ENCODE measurements at places on chromosomes 1 and 21.

DNA sequence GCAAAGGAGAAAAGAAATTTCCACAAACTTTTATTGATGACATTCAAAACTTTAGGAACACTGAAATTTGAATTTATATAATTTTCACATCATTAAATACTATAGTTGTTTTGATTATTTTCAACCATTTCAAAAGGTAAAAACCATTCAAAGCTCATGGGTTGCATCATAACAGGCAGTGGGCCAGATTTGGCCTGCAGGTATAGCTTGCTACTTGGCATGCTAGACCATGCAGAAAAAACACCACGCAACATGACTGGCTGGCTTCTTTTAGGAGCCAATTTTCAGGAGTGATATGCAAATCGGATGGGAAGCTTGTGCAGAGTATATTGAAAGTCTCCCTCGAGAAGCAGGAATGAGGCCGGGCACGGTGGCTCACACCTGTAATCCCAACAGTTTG lies 144.8 kb downstream of the GLUL start:
- DNase-seq, result no peak

DNA sequence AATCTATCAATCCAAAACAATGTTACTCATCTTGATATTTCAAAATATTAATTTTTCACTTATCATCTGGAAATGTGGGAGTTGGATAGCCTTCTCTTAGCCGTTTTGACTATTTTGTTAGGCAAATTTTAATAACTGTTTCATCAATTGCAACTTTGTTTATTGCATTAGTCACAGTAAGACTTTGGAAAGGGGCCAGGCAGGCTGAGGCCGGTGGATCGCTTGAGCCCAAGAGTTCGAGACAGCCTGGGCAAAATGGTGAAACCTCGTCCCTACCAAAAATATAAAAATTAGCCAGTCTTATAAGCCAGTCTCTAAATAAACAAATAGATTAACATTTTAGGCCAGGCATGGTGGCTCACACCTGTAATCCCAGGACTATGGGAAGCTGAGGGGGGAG lies 113.0 kb upstream of the NR5A2 start:
- DNase-seq, result no peak

GRCh38 chr1:235113183-235113917 lies 15.3 kb downstream of the TOMM20 start:
- DNase-seq, result peak; percentile 33

DNA sequence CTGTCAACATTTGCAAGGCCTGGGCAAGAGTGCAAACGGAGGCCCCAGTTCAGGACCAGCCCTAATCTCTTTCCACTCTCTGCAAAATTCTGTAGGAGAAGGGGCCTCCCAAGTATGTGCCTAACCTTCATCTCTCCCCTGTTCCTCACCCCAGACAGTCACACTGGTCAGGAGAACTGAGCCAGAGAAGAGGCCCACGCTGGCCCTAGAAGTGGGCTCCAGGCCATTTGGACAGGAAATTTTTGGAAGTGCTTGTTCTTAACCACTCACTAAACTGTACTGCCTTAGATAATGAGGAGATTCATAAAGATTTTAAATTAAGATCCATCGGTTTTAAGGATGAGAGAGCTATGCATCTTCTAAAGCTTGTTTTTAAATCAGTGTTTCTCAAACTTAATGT lies 129.7 kb upstream of the ADGRL2 start:
- no peak for DNase-seq

DNA sequence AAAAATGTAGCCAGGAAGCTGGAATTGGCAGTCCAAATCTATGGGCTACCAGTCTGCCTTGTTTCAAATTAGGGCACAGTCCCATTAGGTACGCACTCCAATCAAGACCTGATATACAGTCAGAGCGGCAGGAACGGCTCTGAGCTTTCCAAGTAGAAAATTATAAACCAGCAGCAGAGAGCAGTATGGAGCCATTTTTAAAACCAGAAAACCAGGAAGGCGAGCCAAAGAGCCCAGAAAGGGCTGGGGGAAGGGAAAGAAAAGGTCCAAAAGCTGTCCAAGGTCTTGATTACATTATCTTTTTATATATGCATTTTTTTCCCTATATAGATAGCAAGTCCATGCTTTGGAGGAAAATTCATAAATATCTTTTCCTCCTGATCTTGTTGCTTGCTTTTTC lies 719.0 kb downstream of the RWDD3 start:
- peak; percentile 59 for DNase-seq

GRCh38 chr21:38538353-38538752 lies 40.1 kb upstream of the ERG start:
- DNase-seq, result no peak

GRCh38 chr1:203280061-203280460 lies 25.3 kb upstream of the BTG2 start:
- DNase-seq, result peak; percentile 7

DNA sequence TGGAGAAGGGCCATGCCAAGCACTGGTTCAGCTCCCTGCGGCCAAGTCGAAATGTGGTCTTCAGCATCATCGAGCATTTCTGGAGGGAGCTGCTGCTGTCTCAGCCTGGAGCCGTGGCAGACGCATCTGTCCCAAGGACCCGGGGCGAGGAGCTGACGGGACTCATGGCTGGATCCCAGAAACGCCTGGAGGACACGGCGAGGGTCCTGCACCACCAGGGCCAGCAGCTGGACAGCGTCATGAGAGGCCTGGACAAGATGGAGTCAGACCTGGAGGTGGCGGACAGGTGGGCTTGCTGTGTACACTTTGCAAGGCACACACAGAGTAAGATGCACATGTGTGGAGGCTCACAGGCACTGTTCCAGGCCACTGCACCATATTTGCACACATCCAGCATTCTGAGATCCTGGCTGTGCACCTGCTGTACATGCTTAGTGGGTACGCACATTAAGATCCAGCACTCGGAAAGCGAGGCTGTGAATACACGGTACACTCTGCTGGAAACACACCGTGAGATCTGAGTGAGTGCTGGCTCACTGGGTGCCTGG lies 12.8 kb downstream of the SNAP47 start:
- DNase-seq, result no peak

GRCh38 chr1:109901141-109901523 lies 9.5 kb upstream of the CSF1 start:
- no peak for DNase-seq

DNA sequence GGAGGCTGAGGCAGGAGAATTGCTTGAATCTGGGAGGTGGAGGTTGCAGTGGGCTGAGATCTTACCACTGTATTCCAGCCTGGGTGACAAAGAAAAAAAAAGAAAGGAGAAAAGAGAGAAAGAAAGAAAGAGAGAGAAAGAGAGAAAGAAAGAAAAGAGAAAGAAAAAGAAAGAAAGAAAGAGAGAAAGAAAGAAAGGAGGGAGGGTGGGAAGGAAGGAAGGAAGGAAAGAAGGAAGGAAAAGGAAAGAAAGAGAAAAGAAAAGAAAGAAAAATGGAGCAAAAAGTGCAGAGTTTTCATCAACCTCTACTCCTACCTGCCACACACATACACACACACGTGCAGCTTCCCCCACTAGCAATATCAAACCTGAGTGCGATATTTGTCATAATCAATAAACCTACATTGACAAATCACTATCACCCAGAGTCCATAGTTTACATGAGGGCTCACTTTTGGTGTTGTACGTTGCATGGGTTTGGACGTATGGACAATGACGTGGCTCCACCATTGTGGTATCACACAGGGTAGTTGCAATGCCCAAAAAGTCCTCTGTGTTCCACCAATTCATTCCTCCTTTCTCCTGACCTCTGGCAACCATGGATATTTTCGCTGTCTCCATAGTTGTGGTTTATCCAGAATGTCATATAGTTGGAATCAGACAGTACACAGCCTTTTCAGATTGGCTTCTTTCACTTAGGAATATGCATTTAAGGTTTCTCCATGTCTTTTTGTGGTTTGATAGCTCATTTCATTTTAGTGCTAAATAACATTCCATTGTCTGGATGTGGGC lies 36.5 kb downstream of the EVA1C start:
- no peak for DNase-seq

GRCh38 chr1:200115532-200115931 lies 88.0 kb downstream of the NR5A2 start:
- no peak for DNase-seq

DNA sequence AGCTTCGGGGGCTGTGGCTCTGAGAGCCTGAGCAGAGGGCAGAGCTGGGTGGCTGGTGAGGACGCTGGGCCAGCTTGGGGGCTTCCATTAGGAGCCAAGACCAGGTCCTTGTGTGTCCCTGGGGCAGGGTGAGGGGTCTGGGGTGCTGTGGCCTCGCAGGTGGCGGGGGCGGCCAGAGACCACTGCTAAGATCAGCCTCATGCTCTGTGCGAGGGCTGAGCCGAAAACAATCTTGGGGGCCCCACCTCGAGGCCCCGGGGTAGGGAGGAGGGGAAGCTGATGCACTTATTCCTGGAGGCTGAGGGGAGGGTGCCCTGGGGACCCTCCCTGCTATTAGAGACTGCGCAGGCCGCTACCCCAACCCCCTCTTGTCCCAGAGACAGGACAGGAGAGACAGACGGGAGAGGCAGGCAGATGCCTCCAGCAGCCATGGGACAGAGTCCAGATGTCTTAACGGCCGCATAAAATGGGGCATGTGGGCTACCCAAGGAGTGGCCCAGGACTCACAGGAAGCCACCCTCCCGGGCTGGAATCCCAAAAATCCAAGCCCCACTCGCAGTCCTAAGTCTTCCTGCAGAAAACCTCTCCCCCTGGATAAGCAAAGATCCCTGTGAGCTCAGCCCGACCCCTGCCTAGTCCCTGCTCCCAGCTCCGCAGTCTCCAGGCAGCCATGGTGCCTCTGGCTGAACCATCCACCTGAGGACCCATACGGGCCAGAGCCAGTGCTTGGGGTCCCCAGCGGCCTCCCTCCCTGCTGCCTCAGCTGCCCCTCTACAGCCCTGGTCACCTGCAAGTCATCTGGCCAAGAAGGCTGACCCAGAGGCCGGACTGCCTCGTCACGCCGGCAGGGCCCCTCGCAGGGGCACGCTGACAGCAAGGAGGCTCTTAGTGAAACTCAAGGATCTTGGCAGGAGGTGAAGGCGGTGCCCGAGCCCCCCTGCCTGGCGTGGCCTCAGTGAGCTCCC lies 43.6 kb upstream of the COL18A1 start:
- DNase-seq, result peak; percentile 78

DNA sequence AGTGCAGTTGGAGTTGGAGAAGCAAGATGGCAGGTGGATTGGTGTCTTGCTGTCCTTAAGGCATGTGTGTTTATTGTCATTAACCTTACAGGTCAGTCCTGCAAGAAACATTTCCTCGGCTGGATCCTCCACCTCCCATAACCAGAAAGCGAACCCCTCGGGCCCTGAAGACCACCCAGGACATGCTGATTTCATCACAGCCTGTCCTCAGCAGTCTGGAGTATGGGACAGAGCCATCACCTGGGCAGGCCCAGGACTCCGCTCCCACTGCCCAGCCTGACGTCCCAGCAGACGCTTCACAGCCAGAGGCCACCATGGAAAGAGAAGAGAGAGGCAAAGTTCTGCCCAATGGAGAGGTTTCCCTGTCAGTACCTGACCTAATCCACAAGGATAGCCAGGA lies 1.6 kb downstream of the C1orf226 start:
- peak; percentile 26 for DNase-seq

GRCh38 chr1:225471453-225472301 lies 43.8 kb upstream of the LBR start:
- DNase-seq, result peak; percentile 41

DNA sequence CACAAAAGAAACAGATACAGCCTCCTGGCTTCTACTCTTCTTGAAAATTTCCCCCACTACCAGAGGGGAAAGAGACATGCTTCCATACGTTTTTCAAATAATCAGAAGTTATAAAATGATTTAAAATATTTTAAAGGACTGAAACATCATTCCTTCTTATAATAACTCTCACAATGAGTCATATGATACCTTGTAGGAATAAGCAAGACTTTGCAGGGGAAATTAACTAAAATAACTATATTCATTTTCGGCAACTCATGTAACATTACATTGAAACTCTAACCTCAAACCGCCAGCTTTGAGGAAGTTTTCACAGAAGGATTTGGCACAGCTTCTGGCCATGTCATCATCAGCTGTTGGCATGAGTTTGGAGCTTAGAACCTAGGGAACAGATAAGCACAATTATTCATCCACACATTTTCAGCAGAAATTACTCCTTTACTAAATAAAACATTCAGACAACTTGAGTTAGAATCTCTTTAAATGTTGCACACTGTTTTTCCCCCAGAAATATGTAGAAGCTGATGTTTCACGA lies 85.9 kb downstream of the USP24 start:
- no peak for DNase-seq

- DNase-seq, result peak; percentile 97
These were observed at the start of gene ELF3 for GRCh38 chr1:202010180-202011015. TSS of gene ELF3 (plus strand) at chr1:202010587. CDS start at chr1:202011137, 550 bp downstream.

DNA sequence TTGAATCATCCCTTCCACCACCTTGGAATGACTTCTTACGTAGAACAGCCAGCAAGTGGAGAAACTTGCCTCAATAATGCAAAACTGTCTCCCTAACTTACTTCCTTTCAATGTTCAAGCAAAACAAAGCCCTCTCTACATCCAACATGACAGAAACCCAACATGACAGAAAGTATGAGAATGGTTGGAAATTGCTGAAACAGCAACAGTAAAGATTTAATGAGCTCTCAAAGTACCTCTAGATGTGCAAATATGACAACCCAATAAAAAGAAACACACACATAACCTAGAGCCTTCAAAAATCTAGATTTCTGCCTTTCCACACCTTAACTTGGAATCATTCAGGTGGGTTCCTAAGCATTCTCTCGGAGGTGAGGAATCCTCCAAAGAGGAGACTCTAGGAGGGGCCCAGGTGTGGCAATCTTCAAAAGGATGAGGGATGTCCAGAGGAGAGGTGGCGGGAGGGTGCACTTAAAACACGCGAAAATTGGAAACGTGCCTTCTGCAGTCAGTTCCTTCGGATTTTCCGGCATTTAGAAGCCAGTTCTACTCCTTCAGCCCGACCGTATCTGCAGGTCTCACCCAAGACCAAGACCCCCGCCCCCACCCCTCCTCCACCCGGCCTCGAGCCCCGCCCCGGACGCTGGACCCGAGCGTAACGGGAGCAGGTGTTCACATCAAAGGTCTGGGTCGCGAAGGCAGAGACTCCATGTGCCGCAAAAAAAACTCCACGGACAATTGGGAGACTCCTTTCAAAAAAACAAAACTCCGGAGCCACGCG lies 996 bp upstream of the MGST3 start:
- peak; percentile 87 for DNase-seq

GRCh38 chr21:33196941-33197374 lies 32.8 kb upstream of the IFNAR2 start:
- peak; percentile 91 for DNase-seq

DNA sequence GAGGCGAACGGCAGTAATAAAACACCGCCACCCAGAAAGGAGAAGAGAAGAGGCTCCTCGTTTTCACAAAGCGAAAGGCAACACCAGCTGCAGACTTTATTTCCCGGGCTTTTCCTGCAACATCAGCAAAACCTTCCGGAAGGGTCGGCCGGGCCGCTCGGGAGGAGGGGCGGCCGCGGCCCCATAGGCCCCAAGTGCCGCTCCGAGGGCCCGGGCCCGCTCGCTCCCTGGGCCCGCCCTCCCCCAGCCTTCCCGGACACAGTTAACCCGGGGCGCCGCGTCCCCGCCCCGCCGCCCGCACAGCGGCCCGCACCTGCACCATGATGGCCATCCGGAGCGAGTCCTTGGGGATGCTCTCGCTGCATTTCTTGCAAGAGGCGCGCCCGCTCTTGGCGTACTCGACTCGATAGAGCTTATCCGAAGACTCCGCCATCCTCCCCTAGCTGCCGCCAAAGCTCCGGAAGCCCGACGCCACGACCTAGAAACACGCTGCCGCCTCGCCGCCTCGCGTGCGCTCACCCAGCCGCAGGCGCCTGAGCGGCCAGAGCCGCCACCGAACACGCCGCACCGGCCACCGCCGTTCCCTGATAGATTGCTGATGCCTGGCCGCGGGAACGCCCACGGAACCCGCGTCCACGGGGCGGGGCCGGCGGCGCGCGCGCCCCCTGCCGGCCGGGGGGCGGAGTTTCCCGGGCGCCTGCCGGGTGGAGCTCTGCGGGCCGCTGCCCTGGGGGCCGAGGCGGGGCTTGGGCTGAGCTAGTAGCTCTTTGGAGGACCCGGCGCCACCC lies at the start of gene PARP1:
PARP1 (minus strand) TSS at position 597 of the 788 bp plus-strand sequence; CDS start at position 433, 164 bp downstream.
- peak; percentile 95 for DNase-seq

All from endodermal cell (in vitro differentiated cells).